ENCODE measurements at places on chromosomes 11 and 22. TPM values are rescaled to one million over a fixed set of nuclear protein-coding genes. Genes with fewer than 3 reads are reported as not detected.
A peak's percentile ranks its signal among the peaks of the same experiment; 100 is the strongest.

TYR gene
- total RNA-seq = not detected

OR10D3 gene
- not detected for total RNA-seq

MIAT gene
- total RNA-seq = 0.60 TPM

BIK gene
- 0.25 TPM for total RNA-seq

PLA2G6 gene
- 32.1 TPM for total RNA-seq

SCGB1D2 gene
- not detected for total RNA-seq

GTSE1 gene
- total RNA-seq = 0.63 TPM

ISX gene
- not detected for total RNA-seq

TREH gene
- 3.4 TPM for total RNA-seq

CTSD gene
- total RNA-seq = 564 TPM

FAR1 gene
- total RNA-seq = 2.8 TPM

PKDREJ gene
- total RNA-seq = 0.05 TPM

MN1 gene
- total RNA-seq = 1.2 TPM

GLYAT gene
- 270 TPM for total RNA-seq

EHF gene
- total RNA-seq = 2.8 TPM

SPDYC gene
- total RNA-seq = 1.2 TPM

ANO9 gene
- total RNA-seq = 0.83 TPM

SYT12 gene
- total RNA-seq = 4.8 TPM

CCDC116 gene
- total RNA-seq = 0.45 TPM

CDK2AP2 gene
- total RNA-seq = 67.4 TPM

CLMP gene
- total RNA-seq = 0.45 TPM

- DNase-seq = peak; percentile 70
Observed at GRCh38 chr11:130213143-130213978, 53.8 kb downstream of the ST14 start.

- DNase-seq = peak; percentile 78
Observed at GRCh38 chr22:17159504-17159951, 451 bp upstream of the HDHD5 start.

DNA sequence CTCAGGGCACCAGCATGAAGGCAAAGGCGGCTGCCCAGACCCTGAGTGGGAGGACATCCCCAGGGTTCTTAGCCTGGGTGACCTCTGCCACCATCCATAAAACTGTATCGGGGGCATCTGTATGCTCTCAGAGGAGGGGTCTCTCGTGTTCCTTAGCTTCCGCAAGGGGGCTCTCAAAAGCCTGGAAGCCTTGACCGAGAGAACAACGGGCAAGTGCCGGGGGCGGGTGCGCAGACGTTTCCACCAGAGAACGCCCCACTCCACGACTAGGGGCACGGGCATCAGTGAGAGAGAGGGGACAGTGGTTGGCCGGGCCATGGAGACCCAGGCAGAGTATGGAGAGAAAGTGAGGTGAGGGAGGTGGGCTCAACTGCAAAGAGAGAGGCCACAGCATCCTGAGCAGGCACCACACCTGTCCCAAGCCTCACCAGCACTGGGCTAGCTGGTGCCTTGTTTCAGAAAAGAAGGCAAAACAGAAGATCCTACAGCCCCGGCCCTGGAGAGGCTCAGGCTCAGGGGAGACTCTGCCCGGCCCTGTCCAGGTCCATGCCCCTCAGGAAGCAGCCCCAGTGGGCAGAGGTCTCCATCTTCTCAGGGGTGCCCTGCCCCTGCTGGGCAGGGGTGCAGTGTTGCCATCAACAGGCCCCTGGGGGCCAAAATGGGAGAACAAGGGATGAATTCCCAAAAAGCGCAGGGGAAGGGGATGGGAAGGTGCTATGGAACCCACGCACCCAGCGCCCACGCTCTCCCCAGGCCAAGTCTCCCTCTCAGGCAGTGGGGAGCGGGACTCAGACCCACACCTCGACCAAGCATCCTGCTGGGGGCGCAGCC, 5.9 kb downstream of the TSPAN32 start:
- no peak for DNase-seq

GRCh38 chr11:102384419-102385079, 37.5 kb downstream of the BIRC2 start:
- no peak for DNase-seq

- peak; percentile 75 for DNase-seq
Observed at GRCh38 chr11:117179048-117179999, 781 bp downstream of the SIDT2 start.

- no peak for DNase-seq
Observed at GRCh38 chr11:85740481-85741400, 54.7 kb upstream of the CCDC89 start.

DNA sequence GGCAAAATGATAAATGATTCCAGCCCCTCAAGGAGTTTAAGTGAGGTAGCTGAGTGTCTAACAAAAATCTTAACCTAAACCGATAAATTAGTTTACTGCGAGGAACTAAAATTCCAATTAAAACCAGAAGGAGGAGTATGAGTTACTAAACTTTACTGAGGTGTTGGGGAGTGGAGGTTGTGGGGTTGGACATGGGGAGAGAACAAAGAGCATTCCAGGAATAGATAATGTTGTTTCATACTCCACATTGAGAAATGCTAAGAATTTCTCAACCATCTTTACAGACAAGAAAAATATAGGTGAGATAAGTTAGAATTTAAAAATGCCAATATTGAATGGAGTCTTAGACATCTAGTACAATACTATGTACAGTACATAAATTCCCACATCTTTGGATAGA, 488.6 kb downstream of the METTL15 start:
- DNase-seq = no peak

DNA sequence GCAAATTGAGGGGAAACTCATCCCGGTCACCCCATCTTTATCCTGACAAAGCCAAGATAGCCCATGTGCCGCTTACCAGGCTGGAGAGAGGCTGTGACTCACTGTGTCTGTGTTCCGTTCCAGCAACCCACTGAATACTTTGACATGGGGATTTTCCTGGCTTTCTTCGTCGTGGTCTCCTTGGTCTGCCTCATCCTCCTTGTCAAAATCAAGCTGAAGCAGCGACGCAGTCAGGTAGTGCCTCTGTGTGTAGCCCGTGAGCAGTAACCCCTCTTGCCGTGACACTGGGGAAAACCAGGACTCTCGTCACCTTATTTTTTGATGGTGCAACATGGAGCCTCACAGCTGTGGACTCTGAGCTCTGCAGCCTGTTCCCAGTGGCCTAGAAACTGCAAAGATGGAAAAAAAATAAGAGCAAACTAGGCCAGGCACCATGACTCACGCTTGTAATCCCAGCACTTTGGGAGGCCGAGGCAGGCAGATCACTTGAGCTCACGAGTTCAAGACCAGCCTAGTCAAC, 16.9 kb downstream of the C22orf31 start:
- peak; percentile 62 for DNase-seq

- DNase-seq = no peak
Observed at GRCh38 chr11:69640260-69640994, 529 bp upstream of the CCND1 start.

- no peak for DNase-seq
Observed at GRCh38 chr11:23732026-23732425, 764.8 kb upstream of the LUZP2 start.

- DNase-seq = no peak
Observed at GRCh38 chr11:1758611-1759150, 5.0 kb downstream of the CTSD start.

DNA sequence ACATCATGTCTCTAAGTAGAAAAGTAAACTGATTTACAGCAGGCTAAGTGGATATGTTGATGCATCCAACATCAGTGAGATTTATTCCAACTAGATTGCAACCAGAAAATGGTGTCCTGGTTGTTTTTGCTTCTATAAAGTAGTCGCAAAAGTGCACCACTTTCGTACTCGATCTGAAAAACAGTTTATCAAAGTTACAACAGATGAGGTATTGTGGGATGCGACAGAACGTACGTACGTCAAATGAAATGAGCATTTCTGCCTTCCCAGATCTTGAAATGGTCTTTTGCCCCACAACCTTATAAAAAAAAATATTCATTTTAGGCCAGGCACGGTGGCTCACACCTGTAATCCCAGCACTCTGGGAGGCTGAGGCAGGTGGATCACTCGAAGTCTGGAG, 13.7 kb downstream of the GRAP2 start:
- DNase-seq = no peak

DNA sequence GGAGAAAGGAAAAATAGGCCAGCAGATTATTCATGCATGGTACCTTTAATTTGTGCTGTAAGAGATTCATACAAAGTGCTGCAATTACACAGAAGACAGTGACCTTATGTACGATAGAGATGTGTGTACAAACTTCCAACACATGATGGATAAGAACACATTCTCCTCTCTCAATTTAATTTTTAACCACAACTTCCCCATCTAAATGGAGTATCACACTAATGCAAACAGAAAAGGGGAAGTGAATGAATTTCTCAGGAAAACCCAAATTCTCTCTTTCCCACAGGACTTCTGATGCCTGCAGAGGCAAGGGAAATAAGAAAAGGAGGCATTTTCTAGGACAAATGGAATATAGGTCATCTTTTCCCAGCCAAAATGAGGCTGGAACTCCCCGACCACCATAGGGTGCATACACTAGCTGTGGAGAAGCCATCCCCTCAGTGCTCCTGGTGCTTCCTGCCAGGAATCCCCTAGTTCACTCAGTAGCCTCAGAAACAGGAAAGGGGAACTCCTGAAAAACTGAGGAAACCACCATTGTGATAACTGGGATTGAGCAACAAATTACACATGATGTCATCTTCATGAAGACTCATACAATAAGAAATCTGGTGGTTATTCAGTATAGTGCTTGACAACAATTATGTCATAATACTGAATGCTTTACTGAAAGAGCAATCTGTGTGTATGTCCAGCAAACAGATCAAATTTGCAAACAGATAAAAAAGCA, 22.4 kb downstream of the MMP10 start:
- no peak for DNase-seq

- DNase-seq = no peak
Observed at GRCh38 chr11:113570906-113571305, 95.7 kb upstream of the DRD2 start.

- DNase-seq = no peak
Observed at GRCh38 chr11:27083782-27084181, 43.2 kb downstream of the BBOX1 start.

GRCh38 chr22:35044607-35045390, 21.2 kb upstream of the ISX start:
- DNase-seq = no peak

DNA sequence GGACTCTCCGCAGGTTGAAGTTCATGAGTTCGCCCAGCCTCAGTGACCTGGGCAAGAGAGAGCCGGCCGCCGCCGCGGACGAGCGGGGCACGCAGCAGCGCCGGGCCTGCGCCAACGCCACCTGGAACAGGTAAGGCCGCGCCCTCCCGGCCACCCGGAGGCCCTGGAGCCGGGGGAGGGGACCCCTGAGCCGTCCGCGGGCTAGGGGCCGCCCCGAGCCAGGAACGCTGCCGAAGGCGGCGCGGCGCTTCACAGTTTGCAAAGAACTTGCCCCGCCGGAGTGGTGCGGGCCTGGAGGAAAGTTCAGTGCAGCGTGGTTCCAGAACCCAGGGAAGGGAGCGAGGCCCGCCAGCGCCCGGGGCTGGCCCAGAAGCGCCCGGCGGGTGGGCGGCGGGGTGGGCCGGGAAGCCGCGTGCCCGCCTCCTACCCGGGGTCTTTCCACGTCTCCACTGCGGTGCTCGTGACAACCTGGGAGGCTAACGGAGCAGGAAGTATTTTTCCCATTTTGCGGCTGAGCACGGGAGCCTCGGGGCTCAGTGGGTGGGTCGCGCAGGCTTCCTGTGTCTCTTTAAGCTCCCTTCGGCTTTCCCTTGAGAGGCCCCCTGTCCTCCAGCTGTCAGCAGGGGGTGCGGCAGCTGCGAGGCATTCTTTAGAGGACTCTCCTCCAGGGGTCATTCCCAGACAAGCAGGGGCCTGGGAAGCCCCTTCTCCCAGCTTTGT, 635 bp downstream of the PRR5 start:
- no peak for DNase-seq

DNA sequence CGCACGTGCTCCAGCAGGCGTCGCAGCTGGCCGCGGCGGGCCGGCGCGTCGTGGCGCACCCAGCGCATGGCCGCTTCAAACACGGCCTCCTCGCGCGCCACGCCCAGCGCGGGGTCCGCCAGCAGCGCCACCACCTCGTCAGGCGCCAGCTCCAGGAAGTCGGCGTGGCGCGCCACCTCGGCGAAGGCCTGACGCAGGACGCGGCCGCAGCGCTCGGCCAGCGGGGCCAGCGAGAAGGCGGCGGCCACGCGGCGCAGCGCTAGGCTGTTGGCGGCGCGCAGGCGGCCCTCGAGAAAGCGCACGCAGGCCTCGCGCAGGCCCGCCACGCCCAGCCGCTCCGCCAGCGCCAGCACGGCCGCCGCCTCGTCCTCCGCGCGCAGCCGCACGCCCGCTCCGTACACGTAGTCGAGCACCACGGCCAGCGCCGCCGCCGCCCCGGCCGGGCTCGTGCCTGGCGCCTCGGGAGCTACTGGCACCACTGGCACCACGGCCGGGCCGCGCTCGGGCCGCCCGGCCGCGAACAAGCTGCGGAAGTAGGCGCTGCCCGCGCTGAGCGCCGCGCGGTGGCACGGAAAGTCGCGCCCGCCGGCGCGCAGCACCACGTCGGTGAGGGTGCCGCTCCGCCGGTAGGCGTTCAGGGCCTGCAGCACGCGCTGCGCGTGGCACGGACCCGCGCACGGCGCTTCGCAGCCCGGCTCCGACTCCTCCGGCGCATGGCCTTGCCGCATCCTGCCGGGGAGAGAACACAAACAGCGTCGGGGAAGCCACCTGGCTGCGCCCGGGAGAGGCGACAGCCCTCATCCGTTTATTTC, 2.9 kb downstream of the KLHL35 start:
- no peak for DNase-seq

DNA sequence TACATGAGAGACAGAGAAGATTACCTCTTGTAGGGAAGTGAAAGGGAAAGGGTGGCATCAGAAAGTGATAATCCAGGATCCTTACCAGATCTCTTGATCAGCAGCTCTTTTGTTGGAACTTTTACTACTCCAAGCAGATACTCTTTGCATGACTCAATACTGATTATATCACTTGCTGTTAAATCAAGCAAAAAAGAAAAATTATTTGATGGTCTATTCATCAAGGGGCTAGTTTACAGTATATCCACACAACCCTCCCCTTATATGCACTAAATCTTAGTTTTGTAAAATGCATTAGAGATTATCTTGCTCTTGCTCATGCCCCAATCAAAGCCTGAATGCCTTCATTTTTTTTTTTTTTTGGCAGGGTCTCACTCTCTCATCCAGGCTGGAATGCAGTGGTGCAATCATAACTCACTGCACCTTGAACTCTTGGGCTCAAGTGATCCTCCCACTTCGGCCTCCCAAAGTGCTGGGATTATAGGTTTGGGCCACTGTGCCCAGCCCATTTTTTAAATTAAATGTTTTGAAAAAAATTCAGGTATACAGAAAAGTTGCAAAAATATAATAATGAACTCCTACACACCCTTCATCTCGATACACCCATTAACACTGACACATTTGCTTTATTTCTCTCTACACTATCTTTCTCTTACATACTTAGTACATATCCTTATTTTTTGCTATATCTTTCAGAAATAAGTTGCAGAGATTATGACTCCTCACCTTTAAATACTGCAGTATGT, 76.1 kb upstream of the UCP3 start:
- DNase-seq = no peak

DNA sequence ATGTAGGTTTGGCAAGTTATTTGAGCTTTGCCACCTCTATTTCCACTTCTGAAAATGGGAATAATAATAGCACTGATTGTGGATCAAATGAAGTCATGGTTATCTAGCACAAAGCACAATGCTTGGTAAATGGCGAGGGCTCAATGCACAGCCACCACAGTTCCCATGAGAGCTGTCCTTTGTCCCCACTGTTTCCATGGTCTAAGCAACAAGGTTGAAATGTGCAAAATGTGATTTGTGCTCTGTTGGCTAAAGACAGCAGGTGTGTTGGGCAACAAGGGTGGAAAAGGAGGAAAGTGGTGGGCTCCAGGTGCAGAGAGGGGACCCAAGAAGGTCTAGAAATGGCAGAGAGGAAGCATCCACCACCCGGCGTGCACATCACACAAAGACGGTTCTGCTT, 200.5 kb downstream of the TRIM29 start:
- no peak for DNase-seq
